ENCODE measurements at places on chromosomes 5 and 9. TPM values are rescaled to one million over a fixed set of nuclear protein-coding genes. Genes with fewer than 3 reads are reported as not detected.

GRCh38 chr5:134248256-134248655 is 22.4 kb upstream of the PPP2CA start:
- no peak for DNase-seq

DNA sequence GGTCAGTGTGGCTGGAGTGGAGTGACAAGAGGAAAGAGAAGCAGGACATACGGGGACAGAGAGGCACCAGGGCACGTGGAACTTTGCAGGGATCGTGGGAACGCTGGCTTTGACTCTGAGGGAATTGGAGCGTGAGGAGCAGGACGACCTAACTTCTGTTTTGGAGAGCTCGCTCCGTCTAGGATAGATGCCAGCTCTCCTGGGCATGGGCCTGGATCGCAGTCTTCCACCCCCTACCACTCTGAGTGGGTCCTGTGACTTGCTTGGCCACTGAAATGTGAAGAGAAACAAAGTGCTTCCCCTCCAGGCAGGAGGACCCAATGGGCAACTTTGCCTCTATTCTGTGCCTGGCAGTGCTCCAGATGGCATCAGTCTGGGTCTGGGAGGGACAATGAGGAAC is 8.7 kb upstream of the SH3PXD2B start:
- DNase-seq: no peak

DNA sequence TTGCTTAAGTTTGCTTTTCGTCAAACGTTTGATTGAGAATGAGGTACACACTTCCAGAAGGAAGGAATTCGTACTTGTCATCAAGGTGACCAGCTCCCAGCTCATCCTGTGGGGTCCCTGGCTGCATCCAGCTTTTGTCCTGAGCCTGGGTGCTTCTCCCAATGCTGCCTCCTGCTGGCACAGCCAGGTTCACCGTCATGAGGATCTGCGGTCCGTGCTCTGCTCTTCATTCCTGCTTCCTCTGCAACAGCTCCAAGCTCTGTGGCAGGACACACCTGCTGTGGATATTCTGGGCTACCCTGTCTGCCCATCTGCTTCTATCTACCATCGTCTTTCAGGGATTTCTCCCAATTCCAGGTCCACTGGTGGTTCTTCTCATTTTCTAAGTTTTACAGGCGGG is 13.3 kb upstream of the UBE2QL1 start:
- DNase-seq: no peak

GRCh38 chr9:92191801-92192200 is 76.6 kb upstream of the SPTLC1 start:
- DNase-seq: no peak

MCTP1 gene
- 4.7 TPM for polyA plus RNA-seq

FCN2 gene
- 0.66 TPM for polyA plus RNA-seq

TAF11L4 gene
- not detected for polyA plus RNA-seq

CDC14B gene
- 23.6 TPM for polyA plus RNA-seq

GRCh38 chr5:88145611-88146467 is 122.8 kb downstream of the TMEM161B start:
- no peak for DNase-seq

DNA sequence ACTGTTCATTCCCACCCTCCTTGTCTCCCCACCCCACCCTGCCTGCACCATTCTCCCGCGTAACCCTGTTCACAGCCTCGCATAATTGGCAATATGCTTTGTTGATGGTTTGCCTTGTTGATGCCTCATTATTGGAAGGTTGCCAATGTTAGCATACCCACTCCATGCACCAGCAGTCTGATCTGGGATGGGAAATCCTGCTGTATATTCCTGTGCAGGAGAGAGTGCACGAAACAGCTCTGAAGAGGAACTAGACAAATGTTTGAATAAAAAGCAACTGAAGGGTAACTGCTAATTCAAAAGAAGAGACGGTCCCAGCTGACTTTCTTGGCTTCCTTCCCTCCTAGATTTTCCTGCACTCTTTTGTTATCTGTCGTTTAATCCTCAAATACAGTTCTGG is 271.7 kb upstream of the TLE4 start:
- DNase-seq: no peak

C9orf153 gene
- 0.26 TPM for polyA plus RNA-seq

DNA sequence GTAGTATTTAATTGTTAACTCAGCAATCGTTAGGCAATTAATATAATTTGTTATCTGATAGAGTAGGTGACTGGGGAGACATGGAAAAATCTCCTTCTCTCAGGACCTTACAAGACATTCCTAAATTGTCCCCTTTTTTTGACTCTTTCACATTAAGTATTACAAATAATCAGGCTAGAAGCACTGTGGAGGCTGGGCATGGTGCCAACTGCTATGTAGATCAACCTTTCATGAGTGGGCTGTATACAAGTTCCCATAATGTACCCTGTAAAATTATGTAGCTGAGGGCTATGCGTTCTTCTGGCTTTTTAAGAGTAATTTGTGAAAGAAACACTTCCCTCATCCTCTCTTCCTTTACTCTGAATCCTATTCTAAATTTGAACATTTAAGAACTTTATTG is 140.2 kb downstream of the NFIB start:
- DNase-seq: no peak

ROPN1L gene
- 0.65 TPM for polyA plus RNA-seq

GRXCR2 gene
- polyA plus RNA-seq: not detected

Measured in left renal cortex interstitium (tissue), 4 donors.